ENCODE measurements at places on chromosomes 16 and 17.
A peak's percentile ranks its signal among the peaks of the same experiment; 100 is the strongest.

DNA sequence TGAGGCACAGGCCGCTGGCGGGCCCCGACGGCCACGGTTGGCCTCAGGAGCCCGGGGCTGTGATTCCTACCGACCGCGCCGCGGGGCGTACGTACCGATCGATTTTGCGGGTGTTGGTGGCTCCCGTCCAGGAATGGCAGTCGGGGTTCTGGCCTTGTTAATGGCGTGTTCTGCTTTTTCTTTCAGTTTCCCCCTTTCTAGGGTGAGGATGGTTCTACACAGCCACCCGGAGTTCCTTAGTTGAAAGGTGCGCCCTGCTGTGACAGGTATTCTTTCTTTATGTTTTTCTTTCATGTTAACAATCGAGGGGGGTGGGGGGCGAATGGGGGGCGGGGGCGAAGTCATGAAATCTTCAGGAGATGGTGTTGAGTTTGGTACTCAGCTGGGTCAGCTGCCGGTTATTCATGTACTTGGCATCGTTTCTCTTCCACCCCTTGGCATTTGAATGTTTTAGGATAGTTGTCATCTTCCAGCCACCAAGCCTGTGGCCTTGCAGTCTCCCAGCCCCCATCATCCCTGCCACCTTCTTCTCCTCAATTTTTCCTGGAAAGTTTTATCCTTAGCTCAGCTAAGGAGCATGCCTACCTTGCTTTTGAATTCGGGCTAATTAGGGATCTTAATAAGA, 802 bp downstream of the CYLD start:
- peak; percentile 21 for DNase-seq

DNA sequence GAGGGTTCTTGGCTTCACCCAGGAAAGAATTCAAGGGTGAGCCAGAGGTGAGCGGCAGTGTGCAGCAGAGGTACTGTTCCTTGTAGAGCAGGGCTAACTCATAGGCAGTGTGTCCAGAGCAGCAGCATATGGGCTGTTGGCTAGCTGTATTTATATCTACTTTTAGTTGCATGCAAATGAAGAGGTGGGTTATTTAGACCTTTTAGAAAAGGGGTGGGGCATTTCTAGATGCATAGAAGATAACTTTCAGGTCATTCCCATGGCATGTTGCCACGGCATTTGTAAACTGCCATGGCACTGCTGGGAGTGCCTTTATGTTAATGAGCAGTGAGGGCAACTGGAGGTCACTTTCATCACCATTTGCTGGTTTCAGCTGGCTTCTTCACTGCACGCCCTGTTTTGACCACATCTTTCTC, 141.0 kb downstream of the STX8 start:
- DNase-seq, result no peak

DNA sequence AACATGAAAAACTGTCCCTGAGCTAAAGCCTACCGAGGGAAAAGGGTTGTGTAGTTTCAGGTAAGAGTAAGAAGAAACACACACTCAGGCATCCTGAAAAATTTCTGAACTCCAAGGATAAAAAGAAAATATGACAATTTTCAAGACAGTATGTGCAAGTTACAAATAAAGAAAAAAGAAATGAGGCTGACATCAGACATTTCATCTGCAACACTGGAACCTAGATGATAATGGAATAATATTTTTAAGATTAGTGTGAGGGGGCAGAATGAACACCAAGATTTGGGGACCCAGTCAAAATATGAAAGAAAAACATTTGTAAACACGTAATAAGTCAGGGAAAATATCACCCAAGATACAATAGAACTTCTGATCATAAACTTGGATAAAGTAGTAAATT, 135.9 kb upstream of the PSMD7 start:
- no peak for DNase-seq

- DNase-seq, result peak; percentile 21
These were observed 4.3 kb downstream of the GID4 start for GRCh38 chr17:18043491-18043890.

- DNase-seq, result no peak
These were observed 133.9 kb upstream of the SOX9 start for GRCh38 chr17:71986886-71987285.

- DNase-seq, result no peak
These were observed 6.2 kb upstream of the GSE1 start for GRCh38 chr16:85606904-85607303.

- peak; percentile 82 for DNase-seq
These were observed 29.3 kb upstream of the KDM8 start for GRCh38 chr16:27174007-27174406.

DNA sequence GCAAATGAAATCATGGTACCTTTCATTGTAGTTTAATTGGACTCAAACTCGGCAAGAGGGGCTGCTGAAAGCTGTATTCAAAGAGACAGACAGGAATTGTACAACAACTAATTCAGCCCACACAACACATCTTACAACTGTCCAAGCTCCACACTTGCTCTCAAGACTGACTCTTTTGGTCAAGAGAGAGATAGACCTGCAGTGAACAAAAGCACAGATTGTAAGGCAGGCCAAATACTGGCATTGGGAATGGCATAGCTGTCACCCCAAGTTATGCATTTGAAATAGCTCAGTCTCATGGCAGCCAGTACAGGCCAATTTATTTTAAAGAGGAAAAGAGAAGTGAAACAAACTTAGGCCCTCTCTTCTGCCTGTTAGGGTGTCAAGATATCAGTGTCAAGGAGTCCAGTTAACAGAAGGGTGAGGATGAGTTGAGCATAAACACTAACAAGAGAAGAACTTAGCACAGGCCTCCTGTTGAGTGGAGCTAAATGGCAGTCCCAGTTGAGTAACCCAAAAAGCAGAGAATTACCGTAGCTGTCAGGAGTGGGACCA, 215.7 kb downstream of the IRX3 start:
- no peak for DNase-seq

DNA sequence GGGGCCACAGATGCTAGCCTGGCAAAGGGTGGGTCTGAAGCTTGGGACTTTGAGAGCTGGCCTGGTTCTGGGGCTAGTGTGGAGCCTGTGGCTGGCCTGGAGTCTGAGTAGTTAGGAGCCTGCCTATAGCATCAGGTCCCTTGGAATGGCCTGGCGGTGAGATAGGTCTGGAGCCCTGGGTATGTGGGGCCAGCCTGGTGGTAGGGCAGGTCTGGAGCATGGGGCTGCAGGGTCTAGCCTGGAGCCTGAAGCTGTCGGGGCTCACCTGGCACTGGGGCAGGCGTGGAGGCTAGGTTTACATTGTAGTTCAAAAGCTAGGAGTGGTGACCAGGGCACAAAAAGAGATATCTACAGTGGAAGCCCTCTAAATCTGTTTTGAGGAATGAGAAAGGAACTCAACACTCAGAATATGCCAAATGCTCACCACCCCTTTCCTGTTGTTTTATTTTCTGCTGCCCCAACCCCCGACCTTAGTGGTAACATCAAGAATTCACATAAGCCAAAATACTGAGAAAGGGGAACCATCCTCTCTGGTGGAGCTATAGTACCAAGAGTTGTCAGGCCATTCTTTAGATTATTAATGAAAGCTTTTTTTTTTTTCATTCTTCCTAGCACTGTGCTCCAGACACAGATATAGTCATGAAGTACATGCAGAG, 100.3 kb downstream of the TANC2 start:
- DNase-seq, result no peak

GRCh38 chr16:6701096-6701495, 631.5 kb upstream of the RBFOX1 start:
- no peak for DNase-seq

DNA sequence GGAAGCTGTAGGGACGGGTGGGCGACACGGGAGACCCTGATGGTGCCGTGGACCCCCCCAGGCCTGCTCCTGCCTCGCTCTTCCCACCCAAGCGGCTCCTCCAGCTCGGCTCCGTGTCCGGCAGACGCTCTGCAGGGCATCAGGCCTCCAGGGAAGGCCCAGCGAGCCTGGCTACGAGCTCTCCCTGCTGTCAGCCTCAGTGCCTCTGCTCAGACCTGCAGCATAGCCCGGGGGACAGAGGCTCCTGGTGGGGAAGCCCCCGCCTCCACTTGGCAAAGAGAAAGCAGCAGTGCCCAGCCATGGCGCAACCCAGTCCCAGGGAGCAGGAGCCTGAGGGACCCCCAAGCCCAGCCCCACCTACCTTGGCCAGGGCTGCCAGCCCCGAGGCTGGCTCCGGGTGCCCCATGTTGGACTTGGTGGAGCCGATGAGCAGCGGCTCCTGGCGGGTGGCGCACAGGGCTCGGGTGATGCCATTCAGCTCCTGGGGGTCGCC, 5.9 kb downstream of the FASN start:
- no peak for DNase-seq

DNA sequence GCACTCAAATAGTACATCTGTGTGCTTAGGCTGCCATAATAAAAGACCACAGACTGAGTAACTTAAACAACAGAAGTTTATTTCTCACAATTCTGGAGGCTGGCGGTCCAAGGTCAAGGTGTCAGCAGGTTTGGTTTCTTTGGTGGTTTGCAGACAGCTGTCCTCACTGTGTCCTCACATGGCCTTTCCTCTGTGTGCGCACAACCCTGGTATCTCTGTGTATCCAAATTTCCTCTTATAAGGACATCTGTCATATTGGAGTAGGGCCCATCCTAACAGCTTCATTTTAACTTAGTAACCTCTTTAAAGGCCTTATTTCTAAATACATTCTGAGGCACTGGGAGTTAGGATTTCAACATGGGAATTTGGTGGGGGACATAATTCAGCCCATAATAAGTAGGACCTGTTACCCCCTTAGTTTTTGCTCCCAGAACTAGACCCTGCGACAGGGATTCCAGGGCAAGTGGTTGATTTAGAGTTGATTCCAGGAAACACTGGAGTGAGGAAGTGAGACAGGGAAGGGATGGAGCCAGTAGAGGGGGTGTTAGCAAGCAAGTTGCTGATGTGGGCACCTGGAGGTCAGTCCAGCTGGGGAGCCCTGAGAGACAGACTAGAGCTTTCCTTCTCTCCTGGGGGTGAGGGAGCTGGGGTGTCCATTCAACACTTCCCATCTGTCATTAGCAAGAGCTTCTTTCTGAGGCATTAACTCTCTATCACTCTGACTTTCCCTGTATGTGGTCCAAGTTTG, 10.9 kb upstream of the ALKBH5 start:
- DNase-seq, result no peak

DNA sequence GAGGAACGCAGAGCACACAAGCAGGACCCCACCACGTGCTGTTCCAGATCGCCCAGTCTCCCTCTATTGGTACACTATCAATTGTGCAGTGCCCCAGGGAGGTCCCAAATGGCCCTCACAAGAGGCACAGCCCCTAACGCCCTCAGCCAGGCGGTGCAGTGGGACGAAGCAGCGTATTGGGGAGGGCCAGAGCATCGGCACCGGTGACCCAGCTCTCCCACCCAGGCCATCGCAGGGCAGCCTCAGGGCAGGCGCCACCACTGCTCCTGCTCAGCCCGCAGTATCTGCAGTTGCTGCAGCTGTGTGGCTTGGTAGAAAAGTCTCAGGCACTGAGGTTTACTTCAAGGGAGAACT, 5.9 kb upstream of the FAAP100 start:
- no peak for DNase-seq

DNA sequence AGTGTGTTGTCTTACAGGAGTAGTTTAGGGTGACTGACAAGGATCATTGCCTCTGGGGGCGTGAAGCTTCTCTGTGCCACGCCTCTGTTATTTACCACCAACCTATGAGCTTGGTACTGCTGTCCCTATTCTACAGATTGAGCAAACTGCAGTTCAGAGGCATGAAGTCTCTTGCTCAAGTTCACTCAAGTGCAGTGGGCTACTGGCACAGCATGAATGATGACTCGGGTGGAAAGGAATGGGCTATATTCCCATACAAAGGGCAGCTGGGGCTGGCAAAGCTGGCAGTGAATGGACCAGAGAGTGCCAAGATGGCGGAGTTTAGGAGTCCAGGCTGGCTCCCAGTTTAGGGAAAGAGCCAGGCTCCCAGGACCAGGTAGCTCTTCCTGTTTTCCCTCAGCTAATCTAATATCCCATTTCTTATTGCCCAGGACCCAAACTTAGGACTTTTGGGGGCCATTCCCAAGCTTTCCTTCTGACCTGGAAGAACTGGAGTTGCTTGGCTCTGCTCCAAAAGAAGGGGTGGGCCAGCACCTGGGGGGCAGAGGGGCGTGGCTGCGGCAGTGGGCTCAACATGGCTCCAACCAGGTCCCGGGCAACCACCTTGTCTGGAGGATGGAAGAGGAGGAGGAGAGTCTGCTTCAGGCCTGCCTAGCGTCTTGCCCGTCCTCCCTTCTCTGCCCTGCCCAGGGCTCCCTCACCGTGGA, 12.9 kb downstream of the PLK1 start:
- DNase-seq, result no peak

DNA sequence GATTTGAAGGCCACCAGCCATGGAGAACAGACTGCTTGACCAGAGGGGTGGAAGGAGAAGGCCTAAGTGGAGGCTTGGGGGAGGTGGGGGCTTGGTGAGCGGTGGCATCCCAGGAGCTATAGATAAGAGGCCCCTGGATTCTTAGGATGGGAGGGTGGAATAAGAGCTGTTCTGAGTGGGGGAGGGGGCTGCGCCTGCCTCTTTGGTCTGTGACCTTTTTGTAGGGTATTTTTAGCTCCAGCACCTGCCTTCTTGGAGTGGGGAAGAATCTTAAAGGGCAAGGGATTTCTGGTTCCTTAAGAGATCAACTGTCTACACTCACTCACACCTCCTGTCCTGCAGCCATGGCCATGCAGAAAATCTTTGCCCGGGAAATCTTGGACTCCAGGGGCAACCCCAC, 567 bp downstream of the ENO3 start:
- no peak for DNase-seq

GRCh38 chr17:81094509-81095382, 59.8 kb downstream of the BAIAP2 start:
- DNase-seq, result no peak

GRCh38 chr16:11797166-11797956, at the start of gene ZC3H7A:
ZC3H7A (minus strand) TSS chr16:11797258; CDS start chr16:11782354, 14,904 bp downstream.
- DNase-seq, result peak; percentile 99

DNA sequence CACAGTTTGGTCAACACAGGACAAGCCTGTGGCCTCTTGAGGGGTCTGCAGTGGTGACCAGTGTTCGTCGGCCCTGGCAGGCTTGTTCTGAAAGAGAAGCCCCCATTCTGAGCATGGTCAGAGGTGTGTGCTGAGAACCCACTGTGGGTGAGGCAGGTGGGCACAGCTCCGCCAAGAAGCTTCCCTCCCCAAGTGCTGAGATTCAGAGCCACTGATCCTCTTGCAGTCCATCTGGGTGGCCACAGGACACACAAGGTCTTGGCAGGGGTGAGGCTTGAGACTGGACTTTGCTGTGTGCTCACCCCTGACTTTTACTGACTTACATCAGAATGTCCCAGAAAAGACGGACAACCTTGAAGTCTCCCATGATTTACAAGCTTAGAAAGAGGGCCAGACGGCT, 18.7 kb downstream of the MPRIP start:
- DNase-seq, result no peak

DNA sequence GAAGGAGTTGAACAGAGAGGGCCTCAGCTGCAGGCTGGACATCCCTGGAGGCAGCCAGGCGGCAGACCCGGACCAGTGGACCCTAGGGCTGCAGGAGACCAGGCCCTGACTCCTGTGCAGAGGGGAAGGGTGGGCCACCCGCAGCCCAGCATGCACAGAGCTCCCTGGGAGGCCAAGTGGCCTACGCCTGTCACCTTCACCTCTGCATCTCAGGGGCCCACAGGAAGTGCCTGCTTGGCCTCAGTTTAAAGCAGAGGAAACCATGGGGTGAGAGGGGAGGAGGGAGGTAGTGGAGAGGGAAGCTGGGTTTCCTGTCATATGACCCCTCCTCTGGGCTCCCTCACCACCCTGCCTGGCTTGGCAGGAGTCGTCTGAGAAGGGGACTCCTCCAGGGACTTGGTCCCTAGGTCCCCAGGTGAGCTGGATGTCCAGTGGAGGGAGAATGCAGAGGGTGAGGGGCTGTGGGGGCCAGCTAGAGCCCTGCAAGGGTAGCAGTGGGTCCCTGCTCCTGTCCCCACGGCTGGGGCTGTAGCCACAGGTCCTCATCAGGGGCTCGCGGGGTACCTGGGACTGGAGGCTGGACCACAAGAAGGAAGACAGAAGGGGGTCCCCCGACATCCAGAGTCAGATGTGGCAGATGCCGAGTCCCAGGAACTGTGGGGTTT, at the start of gene TMC8:
TSS of gene TMC8 (plus strand) at position 335 of the 665 bp plus-strand sequence. CDS start 818 bp downstream, outside the sequence.
- DNase-seq, result no peak

All from cerebellum (tissue), 4 donors.